ENCODE measurements at places on chromosomes 6 and 20. TPM values are rescaled to one million over a fixed set of nuclear protein-coding genes. Genes with fewer than 3 reads are reported as not detected.

KCNG1 gene
- total RNA-seq, result 13.9 TPM

APCDD1L gene
- not detected for total RNA-seq

SLC13A3 gene
- total RNA-seq, result 0.13 TPM

HSPA1L gene
- total RNA-seq, result 1.2 TPM

EHMT2 gene
- total RNA-seq, result 31.4 TPM

OLIG3 gene
- not detected for total RNA-seq

COL11A2 gene
- 0.90 TPM for total RNA-seq

TMEM170B gene
- 0.80 TPM for total RNA-seq

SALL4 gene
- 1.3 TPM for total RNA-seq

RRAGD gene
- 3.3 TPM for total RNA-seq

SSTR4 gene
- not detected for total RNA-seq

GRM4 gene
- 0.05 TPM for total RNA-seq

MUC22 gene
- not detected for total RNA-seq

PCSK2 gene
- total RNA-seq, result not detected

GCNT2 gene
- total RNA-seq, result 5.9 TPM

TREML2 gene
- not detected for total RNA-seq

SLC12A5 gene
- 14.8 TPM for total RNA-seq

TCF15 gene
- not detected for total RNA-seq

GOPC gene
- 7.7 TPM for total RNA-seq

CNBD2 gene
- 5.1 TPM for total RNA-seq

RWDD2A gene
- total RNA-seq, result 1.6 TPM

HTR1E gene
- not detected for total RNA-seq

NR2E1 gene
- 0.03 TPM for total RNA-seq

GUCA1A gene
- total RNA-seq, result not detected

TNFRSF21 gene
- 34.3 TPM for total RNA-seq

NKX2-2 gene
- not detected for total RNA-seq

PRDM13 gene
- total RNA-seq, result 1.3 TPM

PLA2G7 gene
- total RNA-seq, result not detected

TSPO2 gene
- total RNA-seq, result not detected

BPIFB2 gene
- not detected for total RNA-seq

SPATS1 gene
- total RNA-seq, result not detected

C20orf144 gene
- 0.13 TPM for total RNA-seq

TSHZ2 gene
- total RNA-seq, result not detected

CCN5 gene
- total RNA-seq, result 38.0 TPM

ANKRD66 gene
- total RNA-seq, result not detected

RNASET2 gene
- total RNA-seq, result 16.1 TPM

SLC17A1 gene
- total RNA-seq, result 0.10 TPM
